Activated gamma-delta T cell treated with anti-CD3 and anti-CD28 coated beads, Interleukin-2, amount 50 U/mL, for 16 hours (primary cell): ENCODE measurements at places on chromosomes 4 and X.

DNA sequence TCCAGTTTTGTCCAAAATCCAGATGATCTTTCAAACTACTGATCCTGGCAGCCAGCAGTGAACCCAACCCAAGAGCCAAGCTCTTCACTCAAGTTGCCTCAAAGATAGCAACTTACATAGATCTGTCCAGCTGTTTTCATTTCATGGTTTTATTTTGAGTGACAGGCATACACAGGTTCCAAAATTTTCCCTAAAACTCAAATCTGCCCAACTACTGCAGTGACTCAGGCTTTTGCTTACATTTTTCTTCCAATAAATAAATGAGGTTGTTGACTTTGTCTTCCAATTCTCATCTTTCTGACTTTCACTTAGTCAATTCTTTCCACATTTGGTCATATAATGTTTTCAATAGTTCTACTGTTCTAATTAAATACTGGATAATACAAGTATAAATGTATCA, 158.8 kb downstream of the TECRL start:
- no peak for DNase-seq

DNA sequence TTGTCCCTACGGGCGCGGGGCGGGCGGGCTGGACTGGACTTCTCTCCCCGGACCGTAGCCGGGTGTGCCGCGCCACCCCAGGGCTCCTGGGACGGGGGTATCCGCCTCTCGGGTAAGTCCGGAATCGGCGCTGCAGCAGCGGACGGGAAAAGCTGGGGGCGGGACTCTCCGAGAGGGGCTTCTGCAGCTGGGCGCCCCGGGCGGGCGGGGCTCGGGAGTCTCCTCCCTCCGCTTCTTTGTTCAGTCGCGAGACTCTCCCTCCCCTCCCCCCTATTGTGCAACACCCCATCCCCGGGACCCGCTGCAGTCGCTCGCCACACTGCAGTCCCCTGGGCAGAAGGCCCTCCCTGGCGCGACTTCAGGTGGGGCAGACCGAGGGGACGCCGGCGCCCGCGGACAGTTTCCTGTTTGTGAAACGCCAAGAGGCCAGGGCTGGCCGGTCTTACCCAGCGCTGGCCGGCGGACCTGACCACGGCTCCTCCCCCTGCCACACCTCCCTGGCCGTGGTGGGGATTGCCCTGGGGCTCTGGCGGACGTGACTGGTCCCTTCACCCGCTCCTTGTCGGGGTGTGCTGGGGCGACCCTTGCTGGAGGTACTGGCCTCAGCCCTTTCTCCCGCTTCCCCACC, 966 bp downstream of the CCNG2 start:
- peak; percentile 52 for DNase-seq

- DNase-seq: no peak
These were observed 480.2 kb downstream of the SMARCA1 start for GRCh38 chrX:129043138-129043537.

- no peak for DNase-seq
These were observed 374.9 kb downstream of the MAGEB5 start for GRCh38 chrX:26590849-26591248.

DNA sequence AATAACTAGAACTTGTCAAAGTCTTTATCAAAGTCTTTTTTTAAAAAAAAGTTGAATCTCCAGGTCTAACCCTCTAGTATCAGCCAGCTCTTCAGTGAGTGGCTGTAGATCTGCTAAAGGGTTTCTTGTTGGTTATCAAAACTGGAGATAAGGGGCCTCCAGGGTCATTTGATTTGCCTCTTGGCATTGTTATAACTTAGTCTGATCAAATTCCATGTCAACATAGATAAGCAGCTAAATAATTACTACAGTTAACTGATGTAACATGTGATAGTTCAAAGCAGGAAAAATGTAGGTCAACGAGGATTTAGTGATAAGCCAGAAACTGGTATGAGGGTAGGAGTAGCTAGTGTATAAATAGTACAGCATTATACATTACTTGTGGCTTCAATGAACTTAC, 465.1 kb downstream of the PDHA2 start:
- DNase-seq: no peak

DNA sequence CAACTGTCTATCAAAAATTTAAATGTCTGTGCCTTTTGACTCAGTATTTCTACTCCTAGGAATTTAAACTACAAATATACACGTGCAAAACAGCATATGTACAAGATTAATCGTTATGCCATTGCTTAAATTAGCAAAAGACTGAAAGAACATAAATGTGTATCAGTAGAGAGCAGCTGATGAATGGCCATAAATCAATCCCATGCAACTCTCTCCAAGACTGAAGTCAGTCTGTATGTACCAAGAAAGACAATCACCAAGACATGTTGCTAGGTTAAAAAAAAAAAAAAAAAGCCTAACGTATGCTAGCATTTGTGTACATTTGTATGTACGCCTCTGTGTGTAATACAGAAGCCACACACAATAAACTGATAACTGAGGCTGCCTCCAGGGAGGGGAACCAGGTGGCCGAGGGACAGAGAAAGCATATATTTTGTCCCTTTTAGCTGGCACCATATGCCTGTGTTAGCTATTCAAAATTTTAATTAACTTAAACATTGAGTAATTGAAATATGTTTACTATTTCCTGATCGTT, 130.7 kb downstream of the SH3KBP1 start:
- DNase-seq: no peak

GRCh38 chrX:733961-734360, 103.4 kb downstream of the SHOX start:
- no peak for DNase-seq

GRCh38 chr4:39820186-39820585, 122.2 kb downstream of the UBE2K start:
- DNase-seq: no peak

DNA sequence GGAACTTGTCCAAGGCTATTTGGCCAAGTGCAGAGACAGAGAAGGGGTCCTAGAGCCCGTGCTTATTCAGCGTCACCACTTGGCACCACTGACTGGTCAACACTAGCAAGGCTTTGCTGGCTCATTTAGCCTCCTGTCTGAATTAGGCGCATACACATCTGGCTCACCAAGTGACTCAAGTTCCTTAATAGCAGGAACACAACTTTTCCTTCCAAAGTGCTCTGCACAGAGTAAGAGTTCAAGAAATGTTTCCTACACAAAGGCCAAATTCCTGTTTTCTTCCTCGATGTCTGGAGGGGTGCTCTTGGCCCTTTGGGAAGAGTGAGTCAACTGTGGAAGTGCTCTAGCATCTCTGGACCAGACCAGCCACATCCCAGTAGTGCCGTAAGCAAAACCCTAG, 26.8 kb upstream of the CENPU start:
- DNase-seq: no peak

- DNase-seq: no peak
These were observed 26.5 kb upstream of the PLCXD1 start for GRCh38 chrX:254630-255215.

GRCh38 chrX:38474543-38474942, 86.8 kb upstream of the TSPAN7 start:
- no peak for DNase-seq
